ENCODE measurements at places on chromosomes 3 and 15.

DNA sequence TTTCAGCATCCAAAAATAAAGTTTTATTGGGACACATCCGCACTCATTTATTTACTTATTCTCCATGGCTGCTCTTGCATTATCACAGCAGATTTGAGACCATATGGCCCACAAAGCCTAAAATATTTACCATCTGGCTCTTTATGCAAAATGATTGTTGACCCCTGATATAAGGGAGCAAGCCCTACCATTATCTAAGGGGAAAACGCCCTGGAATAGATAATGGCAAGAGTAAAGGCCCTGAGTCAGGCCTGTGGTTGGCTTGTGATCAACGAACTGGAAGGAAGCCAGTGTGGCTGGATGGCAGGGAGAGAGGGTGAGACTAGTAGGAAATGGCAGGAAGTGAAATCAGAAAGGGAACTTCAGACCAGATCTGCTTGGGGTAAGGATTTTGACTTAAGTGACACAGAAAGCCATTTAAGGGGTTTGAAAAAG lies 24.6 kb upstream of the DMXL2 start:
- DNase-seq = no peak

DNA sequence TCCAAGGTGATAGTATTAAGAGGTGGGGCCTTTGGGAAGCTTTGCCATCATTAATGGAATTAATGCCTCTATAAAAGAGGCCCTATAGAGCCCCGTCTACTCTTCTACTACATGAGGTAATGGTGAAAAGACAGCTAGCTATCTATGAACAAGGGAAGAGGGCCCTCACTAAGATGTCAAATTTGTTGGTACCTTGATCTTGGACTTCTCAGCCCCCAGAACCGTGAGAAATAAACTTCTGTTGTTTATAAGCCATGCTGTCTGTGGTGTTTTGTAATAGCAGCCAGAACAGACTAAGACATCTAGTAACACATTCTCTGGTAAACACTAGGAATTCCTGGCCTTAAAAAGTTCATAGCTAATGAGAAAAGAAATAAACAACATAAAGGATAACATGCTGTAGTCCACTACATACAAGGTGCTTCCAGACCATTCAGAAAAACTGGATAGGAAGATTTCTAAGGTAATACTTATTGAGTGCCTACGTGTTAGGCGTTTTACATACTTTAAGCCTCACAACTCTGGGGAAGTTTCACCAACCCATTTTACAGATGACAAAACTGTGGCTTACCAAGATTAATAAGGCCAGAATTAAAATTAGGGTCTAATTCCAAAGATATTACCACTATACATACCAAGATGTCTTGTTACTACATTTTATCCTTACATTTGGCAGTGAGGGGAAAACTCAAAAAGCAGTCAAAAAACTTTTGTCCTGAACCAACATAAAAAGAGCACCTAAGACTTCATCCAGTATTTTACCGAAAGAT lies 3.2 kb downstream of the UBE3A start:
- no peak for DNase-seq

- no peak for DNase-seq
Observed at GRCh38 chr3:32384938-32385337, 6.7 kb upstream of the CMTM7 start.

DNA sequence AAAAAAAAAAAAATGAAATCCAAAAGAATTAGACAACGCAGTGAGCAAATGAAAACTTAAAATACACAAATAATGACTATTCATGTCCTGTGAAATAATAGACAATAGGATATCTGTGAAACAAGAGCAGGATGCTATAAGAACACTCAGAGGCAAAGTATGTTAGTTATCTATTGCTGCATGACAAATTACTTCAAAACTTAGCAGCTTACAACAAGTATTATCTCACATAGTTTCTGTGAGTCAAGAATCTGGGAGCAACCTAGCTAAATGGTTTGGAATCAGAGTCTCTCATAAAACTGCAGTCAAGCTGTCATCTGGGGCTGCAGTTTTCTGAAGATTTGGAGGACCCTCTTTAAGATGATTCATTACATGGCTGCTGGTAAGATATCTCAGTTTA lies 36.5 kb upstream of the ZMAT3 start:
- no peak for DNase-seq

DNA sequence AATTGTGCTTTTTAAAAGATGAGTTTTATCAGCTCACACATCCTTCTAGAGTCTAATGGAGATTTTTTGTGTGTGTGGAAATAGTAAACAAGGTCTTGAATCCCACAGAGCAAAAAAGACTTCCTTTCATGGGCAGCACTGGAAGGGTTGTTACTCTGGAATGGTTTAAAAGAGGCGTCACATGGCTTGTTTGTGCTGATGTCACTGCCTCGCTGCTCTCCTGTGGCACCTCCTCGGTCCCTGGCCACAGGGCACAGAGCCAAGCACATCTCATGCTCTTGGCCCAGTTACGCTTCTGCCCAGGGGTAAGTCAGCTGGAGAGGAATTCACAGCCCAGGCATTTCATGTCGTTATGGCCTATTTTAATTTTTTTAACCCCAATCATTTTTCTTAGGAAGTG lies 53.2 kb downstream of the PGPEP1L start:
- DNase-seq = no peak

- peak; percentile 42 for DNase-seq
Observed at GRCh38 chr15:65212097-65212496, 824 bp upstream of the CILP start.

DNA sequence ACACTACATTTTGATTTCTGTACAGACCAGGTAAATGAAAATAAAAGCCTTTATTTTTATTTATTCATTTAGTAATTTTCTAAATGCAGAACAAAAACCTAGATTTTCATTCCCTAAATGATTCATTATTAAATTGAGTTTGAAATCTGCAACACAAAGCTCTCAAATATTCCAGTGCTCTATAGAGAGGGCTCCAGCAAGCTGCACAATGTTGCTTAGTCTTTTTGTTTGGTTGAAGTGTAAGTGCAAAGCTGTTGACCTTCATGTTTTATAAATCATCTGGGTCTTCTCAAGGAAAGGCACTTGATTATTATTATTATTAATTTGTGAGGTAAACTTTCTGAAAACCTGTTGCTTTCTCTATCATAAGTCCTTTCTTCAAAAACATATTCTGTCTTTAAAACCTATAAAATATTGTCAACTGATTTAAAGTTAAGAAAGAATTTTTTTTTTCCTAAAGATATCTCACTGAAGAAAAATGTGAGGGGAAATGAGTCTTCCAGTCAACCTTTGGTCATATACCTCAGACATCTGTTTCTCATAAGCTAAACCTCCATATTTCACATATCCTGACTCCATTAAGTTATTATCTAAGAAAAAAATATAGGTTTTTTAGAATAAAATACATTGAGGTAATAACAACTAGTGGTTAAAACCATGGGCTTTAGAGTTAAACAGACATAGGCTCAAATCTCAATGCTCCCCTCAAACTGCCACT lies 100.7 kb downstream of the ZIC4 start:
- no peak for DNase-seq

DNA sequence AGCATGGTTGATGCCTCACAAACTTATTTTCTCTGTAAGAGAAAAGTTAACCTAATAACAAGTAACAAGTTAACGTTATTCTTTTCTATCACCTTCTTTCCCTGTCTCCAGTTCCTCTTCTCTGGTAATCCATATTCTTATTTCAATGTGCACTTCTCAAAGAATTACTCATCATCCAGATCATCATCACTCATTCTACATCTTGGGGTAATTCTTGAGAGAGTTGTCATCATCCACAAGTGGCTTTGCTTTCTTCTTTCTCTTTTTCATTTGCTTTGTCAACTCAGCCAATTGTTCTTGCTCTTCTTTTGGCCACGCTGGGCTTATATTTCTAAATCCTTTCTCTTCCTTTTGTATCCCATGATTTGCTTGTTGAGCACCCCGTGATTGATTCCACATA lies 20.8 kb upstream of the RNF111 start:
- DNase-seq = no peak

DNA sequence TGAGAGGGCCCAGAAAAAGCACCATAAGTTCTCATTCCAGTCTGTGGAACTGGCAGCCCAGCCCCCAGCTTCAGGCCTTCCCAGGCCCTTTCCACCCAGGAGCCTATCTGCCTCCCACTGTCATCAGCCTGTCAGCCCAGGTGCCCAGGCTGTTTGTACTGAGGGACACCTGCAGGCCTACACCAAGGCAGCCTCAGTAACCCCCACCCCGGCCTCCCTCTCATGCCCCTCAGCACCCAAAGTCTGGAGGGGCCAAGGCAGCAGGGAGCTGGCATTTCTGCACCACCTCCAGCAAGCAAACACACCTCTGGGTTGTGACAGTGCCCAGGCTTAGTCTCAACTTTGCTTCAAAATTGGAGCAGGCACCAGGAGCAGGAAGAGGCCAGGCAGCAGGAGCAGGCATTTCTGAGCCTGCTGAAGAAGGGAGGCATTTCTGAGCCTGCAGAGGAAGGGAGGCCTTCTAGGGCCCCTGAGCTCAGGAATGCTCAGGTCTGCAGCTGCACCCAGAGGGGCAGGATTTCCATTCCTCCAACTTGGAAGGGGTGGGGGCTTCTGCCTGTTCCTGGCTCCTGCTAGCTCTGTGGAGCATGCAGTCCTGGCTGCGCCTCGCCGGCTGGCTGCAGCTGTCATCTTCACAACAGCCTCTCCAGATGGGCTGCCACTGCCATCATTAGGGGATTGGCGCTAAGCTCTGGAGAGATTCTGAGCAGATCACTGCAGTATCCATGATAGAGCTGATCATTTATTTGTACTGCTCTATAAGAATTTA lies 396.1 kb downstream of the UNC13C start:
- DNase-seq = no peak

DNA sequence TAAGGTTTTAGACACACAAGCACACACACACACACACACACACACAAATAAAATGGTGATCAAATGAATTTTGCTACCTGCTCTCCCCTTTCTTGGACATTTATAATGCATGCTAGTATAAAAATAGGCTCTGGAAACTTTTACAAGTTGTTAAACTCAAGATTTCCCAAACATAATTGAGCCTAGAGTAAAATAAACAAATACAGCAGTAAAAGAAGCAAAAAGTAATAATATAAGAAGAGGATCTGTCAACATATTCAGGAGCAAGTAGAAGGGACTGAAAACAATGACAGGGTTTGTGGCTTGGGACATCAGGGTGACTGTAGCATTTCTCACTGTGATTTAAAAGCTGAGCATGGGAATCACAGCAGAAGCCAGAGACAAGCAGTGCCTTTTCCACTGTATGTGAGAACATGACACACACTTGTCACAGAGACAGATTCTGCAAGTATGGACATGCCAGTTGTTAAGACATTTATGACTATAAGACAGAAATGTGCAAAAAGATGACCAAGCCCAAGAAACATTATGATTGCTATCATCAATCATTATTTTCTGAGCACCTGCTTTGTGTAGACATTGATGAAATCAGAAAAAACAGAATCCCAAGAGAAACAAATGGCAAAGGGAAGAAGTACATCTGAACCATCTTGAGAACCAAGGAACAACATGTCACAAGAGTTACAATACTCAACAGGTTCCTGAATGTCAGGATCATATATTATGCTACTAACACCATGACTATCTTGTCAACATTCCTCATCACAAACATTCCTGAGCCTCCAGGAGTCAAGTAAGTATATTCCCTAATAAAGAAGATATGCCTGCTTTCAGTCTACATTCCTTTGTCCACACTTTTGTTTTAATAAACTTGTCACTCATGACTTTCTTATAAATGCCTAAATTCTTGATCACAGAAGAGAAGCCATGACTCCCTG lies 7.1 kb downstream of the THRB start:
- no peak for DNase-seq

GRCh38 chr3:98525494-98525893 lies 2.8 kb upstream of the CLDND1 start:
- no peak for DNase-seq

GRCh38 chr3:49329186-49329585 lies 10.7 kb downstream of the USP4 start:
- DNase-seq = no peak

- no peak for DNase-seq
Observed at GRCh38 chr15:22780267-22780666, 6.2 kb upstream of the NIPA1 start.

GRCh38 chr3:40996382-40996781 lies 202.9 kb upstream of the CTNNB1 start:
- DNase-seq = no peak

DNA sequence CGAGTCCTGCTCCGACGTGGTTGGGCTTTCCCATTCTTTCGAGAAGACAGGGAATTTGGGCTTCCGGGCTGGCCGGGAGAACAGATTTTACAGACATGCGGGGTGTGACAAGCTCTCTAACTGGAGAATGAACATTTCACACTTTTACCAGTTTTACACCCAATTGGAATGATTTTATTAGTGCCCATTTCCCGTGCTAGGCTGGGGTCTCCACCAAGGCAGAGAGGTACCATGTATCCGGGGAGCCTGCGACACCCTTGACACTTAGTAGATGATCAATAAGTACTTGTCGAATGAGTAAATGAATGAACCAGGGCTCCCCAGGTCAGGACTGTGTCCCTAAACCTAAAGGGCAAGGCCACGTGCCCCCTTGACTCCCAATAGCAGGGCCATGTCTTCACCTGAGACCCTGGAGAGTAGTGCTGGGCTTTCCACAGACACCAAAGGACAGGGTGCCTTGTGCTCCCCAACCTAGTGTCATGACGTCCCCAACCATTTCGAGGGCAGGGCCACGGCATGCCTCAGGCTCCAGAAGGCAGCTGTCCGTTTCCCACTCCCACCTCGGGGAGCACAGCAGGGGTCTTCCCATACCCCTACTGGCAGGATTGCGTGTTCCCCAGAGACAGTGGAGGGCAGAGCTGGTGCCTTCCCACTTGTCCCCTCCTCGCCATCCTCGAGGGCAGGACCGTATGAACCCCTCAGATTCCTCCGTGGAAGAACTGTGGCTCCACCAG lies 679 bp upstream of the MYD88 start:
- DNase-seq = no peak

GRCh38 chr15:52109559-52110451 lies 2.8 kb downstream of the BCL2L10 start:
- DNase-seq = no peak

GRCh38 chr15:51401872-51402517 lies 60.5 kb downstream of the GLDN start:
- no peak for DNase-seq

GRCh38 chr3:17355591-17355990 lies 386.8 kb downstream of the TBC1D5 start:
- no peak for DNase-seq

DNA sequence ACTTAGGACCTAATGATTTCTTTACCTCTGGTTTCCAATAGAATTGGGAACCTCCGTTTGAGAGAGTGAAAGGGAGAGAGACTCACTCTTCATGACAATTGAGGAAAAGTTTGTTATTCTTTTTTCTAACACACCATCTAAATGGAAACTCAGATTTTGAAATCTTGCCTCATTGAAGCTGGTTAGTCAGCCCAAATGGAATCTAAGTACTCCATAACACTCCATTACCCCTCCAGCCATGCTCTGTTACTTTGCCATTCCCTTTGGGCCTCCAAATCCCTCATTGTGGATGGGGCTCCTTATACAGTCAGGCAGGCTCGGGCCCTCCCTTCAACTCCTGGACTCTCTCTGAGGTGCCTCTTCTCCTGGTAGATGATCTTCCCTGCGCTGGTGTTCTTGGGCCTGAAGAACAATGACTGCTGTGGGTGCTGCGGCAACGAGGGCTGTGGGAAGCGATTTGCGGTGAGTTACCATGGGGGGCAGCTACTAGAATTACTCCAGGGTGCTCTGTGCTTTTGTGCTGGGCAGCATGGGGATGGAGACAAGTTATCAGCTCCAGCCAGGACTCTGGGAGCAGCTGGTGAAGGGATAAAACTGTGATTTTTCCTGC lies 1.1 kb downstream of the TM4SF4 start:
- no peak for DNase-seq

GRCh38 chr15:65533057-65533756 lies 2.9 kb downstream of the HACD3 start:
- no peak for DNase-seq

- DNase-seq = no peak
Observed at GRCh38 chr3:139689708-139690228, 12.0 kb upstream of the NMNAT3 start.
